GDM1 (cell line): ENCODE measurements at places on chromosomes 5 and 9.

DNA sequence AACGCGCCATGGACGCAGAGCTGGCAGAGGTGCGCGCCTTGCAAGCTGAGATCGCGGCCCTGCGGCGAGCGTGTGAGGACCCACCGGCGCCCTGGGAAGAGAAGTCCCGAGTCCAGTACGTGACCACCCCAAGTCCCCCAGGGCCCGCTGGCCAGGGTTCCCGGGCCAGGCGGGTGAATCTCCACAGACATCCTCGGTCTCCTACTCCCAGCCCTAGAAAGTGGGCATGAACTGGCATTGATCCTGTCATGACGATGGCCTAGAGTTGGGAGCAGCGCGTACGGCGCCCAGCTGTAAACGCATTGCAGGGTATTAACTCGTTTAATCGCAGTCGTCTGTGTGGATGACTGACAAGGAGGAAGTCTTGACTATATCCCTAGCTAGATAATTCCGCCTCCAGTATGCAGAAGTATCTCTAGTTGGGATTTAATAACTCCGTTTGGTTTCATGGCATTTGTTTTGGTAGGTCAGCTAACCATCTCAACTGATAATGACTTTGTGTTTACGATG, 293 bp downstream of the CENPP start:
- DNase-seq: no peak

GRCh38 chr9:76904661-76905457, 1.1 kb downstream of the PRUNE2 start:
- no peak for DNase-seq

DNA sequence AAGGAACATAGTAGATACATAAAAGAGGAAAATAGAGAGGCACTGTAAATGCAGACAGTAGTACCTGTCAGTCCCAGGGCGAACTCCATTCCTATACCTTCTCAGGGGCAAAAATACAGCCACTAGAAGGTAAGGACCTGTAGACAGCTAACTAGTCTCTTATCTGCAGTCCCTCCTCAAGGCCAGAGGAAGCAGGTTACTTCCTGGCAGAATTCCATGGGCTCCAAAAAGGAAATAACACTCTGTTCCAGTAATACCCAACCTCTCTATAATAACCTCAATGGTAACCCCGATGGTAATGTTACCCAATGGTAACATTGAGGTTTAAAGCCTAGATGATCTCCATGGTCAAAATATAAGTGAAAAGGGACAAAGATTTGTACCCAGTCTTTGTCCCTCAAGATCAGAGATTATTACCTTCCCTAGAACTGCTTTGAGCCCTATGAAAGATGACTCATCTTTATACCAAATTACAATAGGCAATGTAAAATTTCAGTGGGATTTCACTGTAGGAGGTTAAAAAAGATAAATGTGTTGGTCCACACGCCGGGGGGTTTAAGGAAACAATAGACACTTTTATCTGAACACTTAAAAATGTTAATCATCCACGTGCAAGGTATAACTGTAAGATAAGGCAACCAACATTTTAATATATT, 113.0 kb downstream of the DENND1A start:
- DNase-seq: no peak

GRCh38 chr9:130039528-130040147, 3.4 kb downstream of the FNBP1 start:
- DNase-seq: no peak

- peak; percentile 9 for DNase-seq
Measured at GRCh38 chr5:108481355-108481931, 99.5 kb upstream of the FBXL17 start.

- no peak for DNase-seq
Measured at GRCh38 chr9:82975176-82975575, 87.8 kb downstream of the RASEF start.

DNA sequence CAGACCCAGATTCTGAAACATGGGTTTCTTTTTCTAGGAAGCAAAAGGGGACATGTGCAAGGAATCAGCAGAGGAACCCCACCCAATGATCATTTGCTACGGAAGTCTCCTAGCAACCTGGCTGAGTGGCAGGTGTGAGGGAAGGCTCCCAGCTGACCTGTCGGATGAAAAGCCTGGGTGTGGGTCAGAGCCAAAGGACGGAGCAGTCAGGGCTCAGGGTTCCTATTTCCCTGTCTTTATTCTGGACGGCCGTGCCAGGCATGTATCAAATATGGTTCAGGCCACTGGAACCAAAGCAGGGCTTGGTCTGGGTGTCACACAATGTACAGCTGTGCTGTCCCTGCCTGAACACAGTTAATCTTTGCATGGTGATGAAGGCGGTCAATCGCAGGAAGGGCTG, 20.1 kb downstream of the STK10 start:
- DNase-seq: no peak

DNA sequence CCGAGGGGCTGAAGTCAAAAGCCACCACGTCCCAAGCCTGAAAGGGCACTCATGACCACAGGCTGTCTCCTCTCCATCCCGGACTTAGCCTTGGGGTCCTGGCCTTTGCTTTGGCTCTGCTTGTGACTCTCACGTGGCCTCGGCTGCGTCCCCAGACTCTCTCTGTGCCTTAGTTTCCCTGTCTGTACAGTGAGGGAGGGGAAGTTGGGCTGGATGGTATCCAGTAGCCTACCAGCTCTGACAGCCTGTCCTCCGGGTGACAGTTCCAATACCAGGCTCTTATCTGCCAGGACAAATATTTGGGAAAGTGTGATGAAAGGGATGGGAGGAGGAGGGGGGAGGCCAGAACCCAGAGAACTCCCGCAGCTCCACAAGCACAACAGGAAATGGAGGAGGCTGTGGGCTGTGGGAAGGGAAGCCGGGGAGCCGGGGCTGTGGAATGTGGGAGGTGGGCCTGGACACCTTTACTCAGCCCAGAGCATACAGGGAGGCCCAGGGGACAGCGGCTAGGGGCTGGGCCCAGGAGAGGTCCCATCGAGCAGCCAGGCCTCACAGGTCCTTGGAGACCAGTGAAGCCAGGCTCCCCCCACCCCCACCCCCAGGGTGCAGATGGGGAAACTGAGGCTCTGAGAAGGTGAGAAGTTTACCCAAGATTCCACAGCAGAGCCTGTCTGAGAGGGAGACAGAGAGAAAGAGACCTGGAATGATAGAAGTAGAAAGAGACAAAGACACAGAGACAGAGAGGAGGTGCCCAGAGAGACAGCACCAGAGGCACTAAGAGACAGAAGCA, 18.3 kb downstream of the PDGFRB start:
- no peak for DNase-seq

DNA sequence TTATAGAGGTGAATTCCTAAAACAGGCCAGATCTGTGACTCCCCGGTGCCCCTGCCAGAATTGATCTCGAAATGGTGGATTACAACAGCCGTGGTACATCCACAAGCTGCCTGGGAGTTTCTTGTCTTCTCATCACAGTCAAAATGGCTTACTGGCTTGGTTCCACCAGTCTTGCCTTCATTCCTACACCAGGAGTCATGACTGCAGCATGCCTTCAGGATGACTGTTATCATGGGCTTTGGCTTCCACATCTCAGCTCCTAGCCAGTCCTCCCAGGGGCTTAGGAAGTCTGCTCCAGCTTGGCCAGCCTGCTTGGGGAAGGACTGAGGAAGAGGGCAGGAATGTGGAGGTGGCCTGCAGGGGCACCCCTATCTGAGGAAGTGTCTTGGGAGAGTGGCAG, 132.9 kb upstream of the NR3C1 start:
- DNase-seq: no peak

DNA sequence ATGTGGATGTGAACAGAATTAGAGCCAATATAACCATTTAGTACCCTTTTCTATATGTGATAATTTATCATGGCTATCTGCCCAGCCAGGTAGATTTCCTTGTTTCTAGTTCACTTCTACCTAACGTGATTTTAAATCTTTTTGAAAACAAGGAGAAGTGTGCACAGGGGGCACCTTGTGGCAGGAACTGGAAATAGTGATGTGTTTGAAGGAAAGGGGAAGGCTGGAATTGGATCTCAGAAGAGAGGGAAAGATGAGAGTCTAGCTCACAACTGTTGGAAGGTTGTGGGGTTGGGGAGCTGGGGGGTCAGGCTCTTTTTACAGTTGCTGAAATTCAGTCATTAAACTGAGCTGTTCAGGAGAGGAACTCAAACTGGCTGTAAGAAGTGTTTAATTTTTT, 219.5 kb downstream of the KCTD16 start:
- no peak for DNase-seq
